Stimulated activated CD4-positive, alpha-beta T cell treated with anti-CD3 and anti-CD28 coated beads, TNF-alpha, amount 100 ng/mL, for 4 hours (primary cell): ENCODE measurements at places on chromosomes 4 and X.

DNA sequence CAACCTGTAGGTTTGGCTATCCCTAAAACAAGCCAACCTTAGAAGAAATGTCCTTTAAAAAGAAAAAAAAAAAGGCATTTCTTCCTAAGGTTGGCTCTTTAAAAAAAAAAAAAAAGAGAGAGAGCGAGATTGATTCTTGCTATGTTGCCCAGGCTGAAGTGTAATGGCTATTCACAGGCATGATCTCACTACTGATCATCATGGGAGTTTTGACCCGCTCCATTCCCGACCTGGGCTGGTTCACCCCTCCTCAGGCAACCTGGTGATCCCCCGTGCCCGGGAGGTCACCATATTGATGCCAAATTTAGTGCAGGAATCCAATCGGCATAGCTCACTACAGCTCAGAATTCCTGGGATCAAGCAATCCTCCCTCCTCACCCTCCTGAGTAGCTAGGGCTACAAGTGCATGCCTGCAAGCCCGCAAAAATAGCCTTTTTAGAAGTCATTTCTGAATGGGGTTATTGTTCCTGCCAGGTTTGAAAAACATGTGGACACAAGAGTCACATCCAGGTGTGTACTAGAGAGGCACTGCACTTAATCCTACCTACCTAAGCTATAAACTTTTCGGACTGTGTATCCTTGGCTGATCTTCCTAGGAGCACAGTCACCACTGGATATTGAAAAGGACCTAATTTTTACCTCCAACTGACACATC lies 61.4 kb upstream of the ZCCHC13 start:
- no peak for DNase-seq

DNA sequence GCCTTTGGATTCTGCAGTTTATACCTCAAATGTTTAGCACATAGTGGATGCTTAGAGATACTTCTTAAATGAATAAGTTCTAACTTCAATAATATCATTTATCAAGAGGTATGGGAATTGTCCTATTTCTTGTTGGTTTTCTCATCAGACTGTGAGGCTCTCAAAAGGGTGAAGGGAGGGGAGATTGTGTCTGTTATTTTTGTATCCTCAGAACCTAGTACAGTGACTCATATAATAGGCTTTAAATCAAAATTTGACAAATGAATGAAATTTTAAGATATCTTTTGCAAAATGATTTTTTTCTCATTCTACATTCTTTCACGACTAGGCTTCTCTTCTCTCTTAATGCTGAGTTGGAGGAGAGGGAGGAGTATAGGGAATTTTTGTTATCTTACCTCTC lies 89.5 kb downstream of the KDR start:
- no peak for DNase-seq

- DNase-seq, result no peak
Observed at GRCh38 chr4:5942947-5943346, 50.1 kb upstream of the CRMP1 start.

GRCh38 chrX:115696039-115696438 lies 135.1 kb downstream of the PLS3 start:
- DNase-seq, result no peak

- DNase-seq, result no peak
Observed at GRCh38 chr4:78057600-78058550, 752 bp downstream of the FRAS1 start.

DNA sequence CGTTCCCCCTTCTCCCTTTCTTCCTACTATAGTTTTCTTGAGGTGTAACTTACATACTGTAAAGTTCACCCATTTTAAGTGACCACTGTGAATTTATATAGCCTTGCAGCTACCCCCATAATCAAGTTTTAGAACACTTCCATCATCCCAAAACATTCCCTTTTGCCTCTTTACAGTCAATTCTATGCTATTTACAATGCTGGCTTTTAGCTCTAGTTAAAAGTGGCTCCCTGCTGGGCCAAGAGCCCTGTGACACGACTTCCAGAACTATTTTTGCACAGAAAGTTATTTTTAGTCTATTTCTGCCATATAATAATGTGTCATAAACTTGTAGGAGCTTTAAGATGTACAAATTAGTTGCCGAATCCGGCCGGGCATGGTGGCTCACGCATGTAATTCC lies 26.9 kb downstream of the MAP7D2 start:
- DNase-seq, result no peak

GRCh38 chr4:45183905-45184304 lies 457.5 kb upstream of the GNPDA2 start:
- DNase-seq, result no peak

DNA sequence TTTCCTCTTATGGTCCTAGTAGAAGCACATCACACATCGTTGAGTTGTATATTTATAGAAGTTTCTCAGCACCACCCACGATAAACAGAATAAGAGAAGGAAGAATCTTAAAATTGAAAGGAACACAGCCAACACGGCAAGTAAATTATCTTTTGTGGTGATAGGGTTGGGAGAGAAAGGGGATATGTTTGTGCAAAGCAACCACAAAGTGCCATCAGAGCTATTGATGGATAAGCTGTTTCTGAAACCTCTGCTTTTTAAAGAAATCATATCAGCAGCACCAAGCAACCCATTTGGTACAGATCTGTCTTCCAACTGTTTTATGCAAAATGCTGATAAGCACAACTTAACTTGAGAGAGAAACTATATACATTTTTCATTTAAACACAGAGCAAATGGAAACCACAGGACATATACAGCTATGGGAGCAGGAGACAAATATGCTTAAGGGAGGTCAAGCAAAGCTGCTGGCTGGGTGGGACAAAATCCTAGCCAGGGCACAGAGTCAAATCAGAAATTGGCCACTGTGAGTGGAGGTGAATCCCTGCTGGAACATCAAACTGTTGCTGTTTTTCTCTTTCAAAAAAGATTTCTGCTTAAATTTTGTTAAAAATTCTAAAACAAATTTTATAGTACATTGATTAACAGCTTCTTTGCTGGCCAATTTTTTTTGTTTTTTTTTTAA lies 194.0 kb upstream of the HHIP start:
- DNase-seq, result no peak
